ENCODE measurements at places on chromosomes 3 and 15. TPM values are rescaled to one million over a fixed set of nuclear protein-coding genes. Genes with fewer than 3 reads are reported as not detected.

DNA sequence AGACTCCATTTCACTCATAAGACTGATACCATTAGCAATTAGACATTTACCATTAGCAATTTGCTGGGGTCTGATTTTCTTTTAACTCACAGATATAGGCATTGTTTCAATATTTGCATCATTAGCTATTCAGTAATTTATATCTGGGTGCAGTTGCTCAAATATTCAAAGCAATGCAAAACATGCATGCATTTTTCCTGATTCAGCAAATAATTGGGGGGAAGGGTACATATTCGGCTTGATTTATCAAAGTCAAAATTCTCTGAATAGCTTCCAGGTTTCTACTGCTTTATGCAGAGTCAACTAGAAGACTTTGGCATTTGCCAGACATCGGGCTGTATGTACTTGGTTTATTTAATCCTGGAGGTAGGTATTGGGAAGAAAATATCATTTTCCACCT, 315.6 kb upstream of the NR2F2 start:
- no peak for DNase-seq

GRCh38 chr3:69409831-69410230, 23.9 kb upstream of the FRMD4B start:
- no peak for DNase-seq

DNA sequence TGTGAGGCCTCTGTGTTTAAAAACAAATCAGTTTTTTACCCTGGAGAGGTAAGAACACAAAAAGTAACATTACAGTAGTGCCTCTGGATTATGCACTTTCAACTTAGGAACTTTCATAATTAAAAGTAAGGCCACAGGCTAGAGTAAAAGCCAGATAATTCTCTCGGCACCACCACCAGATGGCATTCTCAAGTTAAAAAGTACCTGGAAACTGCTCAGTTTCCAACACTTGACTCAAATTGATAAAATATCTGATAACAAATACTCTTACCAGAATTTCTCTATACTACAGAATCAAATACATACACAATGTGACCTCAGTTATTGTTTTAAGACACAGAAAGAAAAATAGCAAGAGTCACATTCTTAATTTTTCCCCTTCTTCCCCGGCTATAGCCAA, 19.9 kb downstream of the SPICE1 start:
- DNase-seq = peak; percentile 31

Gene ZBTB11
- total RNA-seq = 24.3 TPM
